ENCODE measurements at places on chromosomes 5 and 9.
A peak's percentile ranks its signal among the peaks of the same experiment; 100 is the strongest.

DNA sequence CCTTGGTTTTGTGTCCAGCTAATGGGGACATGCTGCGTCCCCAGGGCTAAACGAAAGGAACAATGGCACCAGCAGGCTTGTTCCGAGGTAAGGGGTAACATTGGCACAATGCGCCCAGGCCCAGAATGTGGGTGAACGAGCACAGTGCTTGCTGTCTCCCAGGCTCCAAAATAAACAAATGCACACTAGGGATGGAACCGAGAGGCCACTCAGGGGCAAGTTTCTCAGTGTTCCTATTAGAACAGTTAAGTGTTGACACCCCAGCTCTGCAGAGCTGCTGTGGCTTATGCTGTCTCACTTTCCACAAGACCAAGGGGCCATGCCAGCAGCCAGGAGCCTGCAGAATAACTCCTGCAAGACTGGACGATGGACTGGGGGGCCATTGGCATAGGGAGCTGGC, 492.4 kb downstream of the GADD45G start:
- no peak for DNase-seq

DNA sequence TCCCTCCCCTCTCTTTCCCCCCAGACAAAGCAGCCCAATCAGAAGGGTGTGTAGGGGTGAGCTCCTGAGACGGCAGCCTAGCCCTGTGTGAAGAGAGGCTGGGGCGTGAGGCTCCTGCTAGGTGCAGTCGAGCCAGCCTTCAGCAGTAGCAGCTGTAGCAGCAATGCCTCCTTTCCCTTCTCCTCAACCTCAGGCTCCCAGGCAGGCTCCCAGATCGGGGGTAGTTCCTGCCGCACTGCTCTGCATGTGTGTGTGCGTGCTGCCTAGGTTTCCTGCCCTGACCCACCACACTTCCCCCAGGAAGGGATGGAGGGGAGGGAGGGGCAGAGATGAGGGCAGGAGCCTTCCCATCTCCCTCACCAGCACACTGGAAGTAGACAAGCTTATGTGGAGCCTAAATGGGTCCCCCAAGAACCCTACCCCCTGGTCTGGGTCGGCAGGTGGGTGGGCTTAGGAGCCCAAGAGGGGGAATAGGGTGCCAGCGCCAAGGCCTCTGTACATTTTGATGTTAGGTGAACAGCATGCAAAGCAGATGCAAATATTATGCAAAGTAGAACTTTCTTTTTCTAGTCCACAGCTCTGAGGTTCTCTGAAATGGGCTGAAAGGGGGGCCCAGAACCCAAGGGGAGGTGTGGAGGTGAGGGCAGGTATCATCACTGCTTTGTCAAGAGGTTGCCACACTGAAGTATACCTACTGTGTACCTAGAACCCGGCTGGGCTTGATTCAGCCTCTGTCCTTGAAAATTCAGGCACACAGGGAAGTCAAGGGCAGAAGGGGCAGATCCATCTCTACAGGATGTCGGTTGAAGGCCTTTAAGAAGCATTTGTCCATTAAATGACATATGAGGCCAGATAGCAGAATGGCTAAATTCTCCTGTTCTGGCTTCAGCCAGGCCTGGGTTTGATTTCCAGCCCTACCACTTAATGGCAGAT, 57.8 kb downstream of the CXXC5 start:
- no peak for DNase-seq

DNA sequence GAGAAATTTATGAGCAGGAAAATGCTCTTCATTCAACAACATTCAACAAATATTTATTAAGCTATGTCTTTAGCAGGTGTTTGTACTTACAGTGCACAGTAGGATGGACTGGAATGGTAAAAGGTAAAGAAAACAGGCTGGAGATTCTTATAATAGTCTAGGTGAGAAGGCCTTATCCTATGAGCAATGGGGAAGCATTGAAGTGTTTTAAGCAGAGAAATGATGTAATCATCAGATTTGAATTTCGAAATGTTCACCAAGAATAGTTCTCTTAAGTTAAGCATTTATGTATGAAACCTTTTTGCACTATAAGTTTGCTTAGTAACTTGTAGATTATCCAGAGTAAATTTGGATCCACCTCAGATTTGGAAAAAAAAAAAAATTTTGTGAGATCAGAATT, 209.3 kb downstream of the NR3C1 start:
- DNase-seq: no peak

GRCh38 chr5:99000876-99001275, 72.1 kb upstream of the CHD1 start:
- DNase-seq: no peak

DNA sequence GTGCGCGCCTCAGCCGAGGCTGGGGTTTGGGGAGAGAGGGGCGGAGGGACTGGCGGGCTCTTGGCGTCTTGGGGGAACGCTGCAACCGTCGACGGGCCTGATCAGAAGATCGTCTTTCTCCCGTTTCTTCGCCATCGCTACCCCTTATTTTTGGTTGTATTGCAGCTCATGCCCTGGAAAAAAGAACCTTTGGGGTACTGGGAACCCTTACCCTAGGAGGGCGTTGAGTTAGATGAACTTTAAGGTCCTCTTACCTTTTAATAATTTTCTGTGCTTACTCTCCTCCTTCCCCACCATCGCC, 719 bp downstream of the PAIP2 start:
- DNase-seq: no peak

GRCh38 chr9:134026581-134026980, 1.3 kb downstream of the BRD3OS start:
- DNase-seq: no peak

DNA sequence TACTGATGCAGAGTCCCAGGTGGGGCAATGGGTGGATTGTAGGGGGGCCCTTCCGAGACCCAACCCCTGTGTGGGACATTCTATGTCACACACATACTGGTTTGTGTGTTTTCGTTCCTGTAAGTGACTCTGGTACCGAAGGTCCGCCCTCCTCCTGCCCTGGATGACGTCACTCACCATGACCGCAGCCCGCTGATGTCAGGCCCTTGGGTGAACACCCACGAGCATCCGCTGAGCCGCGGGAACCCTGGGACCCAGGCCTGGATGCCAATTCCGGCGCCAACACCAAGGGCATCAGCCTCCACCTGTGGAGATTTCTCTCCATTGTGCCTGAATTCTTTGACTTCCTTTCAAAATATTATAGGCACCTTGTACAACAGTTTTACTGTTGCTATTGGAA, 184.3 kb downstream of the MTRR start:
- DNase-seq: no peak

DNA sequence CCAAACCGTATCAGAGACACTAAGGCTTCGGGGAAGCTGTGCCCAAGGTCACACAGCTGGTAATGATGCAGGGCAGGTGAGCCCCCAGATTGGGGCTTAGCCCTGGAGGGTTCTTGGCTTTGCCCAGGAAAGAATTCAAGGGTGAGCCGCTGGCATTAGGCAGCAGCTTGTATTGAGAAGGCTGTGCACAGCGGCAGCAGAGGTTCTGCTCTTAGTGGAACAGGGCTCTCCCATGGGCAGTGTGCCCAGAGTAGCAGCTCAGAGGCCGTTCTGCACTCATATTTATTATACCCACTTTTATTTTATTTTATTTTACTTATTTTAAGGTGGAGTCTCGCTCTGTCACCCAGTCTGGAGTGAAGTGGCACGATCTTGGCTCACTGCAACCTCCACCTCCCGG, 85.8 kb upstream of the IER5L start:
- DNase-seq: no peak

DNA sequence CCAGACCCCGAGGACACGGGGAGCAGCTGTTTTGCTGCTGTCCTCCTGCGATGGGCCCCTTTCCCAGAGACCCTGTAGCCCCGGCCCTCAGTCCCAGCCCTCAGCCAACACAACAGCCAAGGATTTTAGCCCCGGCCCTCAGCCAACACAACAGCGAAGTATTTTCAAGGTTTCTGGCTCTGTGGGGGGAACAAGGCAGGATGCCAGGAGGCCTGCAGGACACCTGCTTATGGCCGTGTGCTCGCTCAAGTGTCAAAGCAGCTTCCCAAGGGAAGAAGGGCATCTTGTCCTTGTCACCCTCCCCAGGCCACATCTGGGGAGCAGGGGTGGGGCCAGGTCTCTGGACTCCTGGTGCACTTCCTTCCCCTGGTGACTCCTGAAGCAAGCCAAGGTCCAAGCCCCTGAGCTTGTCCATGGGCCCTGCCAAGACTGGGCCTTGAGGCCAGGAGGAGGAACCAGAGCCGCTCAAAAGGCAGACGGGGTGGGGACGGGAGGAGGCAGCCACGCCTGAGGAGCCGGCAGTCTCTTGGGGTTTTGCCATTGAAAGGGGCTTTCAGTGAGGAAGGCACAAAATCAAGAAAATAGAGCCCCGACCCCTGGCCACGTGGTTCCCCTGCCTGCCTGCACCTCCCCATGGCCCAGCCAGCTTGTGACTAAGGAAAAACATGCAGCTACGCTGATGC, 10.8 kb downstream of the KCNT1 start:
- DNase-seq: no peak

DNA sequence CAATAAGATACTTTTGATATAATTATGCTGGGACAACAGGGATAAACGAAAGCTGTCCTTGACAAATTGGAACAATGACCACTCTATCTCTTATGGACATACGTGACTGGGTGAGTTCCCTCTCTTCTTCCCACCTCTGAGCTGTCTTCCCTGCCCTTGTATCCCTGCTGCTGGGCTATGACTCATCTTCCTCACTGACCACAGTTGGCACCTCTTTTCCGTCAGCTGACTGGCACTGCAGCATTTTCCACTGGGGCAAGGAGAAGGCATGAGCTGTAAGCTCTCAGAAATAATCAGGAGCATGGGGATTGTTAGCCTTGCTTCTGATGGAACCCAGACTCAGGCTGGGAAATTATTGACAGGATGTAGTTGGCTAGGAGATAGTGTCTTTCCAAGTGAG, 48.7 kb downstream of the PCSK1 start:
- DNase-seq: no peak

- no peak for DNase-seq
Observed at GRCh38 chr5:90606539-90606938, 47.9 kb downstream of the ADGRV1 start.

DNA sequence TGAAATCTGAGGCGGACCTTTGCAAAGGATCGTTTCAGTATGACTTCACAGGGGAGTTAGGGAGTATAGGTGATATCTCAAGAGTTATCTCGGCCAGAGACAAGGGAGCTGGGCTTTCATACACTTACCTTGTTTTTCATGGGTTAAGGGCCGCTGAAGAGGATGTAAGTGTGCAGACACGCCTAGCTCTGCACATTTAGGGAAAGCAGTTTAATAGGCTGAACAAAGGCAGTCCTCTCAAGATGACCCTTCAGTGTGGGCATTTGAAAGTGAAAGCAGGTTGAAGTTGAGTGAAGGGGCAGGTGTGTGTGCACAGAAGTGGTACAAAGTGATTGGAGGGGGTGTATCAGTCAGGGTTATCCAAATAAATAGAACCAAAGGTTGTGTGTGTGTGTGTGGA, 33.1 kb upstream of the PRXL2C start:
- peak; percentile 85 for DNase-seq

GRCh38 chr5:141762790-141763368, 80.8 kb upstream of the ARAP3 start:
- DNase-seq: no peak

DNA sequence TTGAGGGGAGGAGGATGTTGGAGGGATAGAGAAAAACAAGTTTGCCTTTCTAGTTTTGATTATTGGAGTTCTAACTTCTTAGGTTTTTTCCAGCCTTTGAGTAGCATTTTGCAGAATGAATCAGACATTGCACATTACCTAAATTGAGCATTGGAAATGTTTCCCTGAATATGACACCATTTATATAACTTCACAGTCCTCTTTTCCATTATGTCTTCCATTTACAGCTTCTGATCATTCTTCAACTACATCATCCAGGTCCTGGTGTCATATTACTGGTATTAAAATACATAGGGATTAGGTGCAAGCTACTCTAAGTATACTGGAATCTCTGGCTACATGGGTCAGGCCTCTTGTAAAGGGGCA, 286.1 kb downstream of the ARHGAP26 start:
- no peak for DNase-seq

- DNase-seq: no peak
Observed at GRCh38 chr9:137583347-137583746, 4.6 kb upstream of the DPH7 start.

- no peak for DNase-seq
Observed at GRCh38 chr9:137115394-137116026, 977 bp upstream of the DPP7 start.

GRCh38 chr5:78671609-78672008, 23.0 kb upstream of the LHFPL2 start:
- no peak for DNase-seq

GRCh38 chr9:18071651-18072060, 402.3 kb upstream of the ADAMTSL1 start:
- no peak for DNase-seq

DNA sequence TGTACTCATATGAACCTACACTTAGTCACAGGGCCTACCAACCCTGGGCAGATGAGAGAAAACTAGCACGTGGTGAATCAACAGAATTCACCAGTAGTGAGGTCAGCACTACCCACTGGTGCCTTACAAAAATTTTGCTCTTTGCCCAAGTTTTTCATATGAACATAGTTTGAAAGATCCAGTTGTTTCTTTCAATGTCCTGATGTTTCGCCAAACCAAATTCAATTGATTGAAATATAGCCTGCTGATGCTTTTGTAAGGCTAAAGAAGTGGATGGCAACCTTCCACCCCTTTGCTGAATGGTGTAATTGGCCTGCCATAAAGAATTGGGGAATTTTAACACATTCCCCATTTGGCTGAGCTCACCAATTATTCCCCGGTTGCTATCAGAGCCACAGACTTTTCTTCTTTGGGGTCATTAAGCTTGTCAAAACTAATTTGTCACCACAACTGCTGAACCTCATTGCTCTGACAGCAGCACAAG, 339.2 kb downstream of the GLIS3 start:
- DNase-seq: no peak

DNA sequence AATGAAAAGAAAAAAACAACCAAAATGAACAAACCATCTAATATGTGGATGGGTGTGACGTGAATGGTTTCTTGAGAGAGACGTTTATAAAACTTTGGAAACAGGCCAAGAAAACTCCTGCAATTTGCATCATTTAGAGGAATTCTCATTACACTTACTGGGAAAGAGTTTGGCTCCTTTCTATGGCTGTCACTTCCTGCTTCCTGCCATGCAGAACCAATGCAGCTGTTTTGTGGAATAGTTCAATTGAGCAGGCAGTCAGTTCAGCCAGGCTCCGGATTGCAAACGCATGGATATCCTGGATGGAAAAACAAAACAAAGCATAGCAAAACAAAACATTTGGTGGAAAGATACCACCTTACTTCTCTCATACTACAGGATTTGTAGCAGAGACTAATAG, 36.6 kb downstream of the FAM114A2 start:
- no peak for DNase-seq

- no peak for DNase-seq
Observed at GRCh38 chr9:113616621-113617496, 153.3 kb downstream of the RGS3 start.
